ENCODE measurements at places on chromosomes 7 and 10. TPM values are rescaled to one million over a fixed set of nuclear protein-coding genes. Genes with fewer than 3 reads are reported as not detected.

DNA sequence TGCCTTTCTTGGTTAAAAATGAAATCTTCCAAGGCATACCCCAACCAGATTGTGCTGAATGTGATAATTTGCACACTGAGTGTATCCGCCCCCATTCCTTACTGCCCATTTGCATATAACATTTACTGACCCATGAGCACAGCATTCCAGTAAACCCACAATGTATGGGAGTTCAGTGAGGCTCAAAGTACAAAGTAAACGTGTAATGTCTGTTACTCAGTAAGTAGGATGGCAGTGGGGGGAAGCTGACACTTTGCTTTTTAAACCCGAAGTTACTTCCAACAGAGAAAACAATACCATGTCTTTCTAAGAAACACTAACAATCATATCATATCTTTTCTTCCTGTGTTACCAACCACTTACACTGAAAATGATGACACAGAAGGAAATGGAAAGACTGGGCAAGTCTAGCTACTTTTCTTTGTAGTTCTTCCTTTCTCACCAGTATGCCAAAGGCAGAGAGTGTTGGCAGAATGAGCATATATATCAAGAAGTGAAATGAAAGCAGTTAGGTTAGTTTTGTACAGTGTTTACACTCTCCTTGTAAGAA is 27.1 kb upstream of the SOSTDC1 start:
- DNase-seq, result no peak

GRCh38 chr7:27091105-27091504 is 4.7 kb downstream of the HOXA1 start:
- no peak for DNase-seq

- no peak for DNase-seq
These were observed 26.2 kb downstream of the C10orf105 start for GRCh38 chr10:71693377-71693776.

DNA sequence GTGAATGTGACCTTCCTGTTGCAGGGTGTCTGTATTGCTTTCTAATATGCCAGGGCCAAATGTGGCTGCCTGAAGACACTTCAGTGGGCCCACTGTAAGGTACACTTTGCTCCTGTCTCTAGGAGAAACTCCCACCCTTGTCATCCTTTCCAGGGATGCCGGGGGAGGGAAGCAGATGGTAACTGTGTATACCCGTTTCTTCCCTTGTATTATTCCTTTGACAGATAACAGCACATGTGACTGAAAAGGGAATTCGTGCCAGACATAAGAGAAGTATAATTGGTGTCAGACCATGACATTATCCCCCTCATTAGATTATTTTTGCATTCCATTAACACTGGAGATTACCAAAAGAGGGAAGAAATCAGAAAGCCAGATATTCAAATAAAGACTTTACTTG is 317.7 kb downstream of the CAMK1D start:
- DNase-seq, result peak; percentile 67

DNA sequence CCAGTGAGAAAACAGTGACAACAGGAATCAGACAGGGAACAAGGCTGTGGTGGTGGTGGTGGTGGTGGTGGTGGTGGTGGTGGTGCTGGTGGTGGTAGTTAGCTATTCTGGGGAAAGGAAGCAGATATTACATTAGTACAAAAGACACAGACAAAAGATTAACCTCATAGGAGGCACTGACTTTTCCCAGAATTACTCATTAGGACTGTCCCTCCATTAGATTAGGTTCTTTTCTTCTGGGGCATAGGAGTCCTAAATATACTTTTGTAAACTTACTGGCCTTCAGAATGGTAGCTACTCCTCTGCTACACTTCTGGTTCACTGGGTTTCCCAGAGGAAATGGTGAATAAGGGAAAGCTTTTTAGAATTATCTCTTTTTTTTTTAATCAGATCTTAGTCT is 156.6 kb upstream of the SEMA3D start:
- no peak for DNase-seq

TRPV5 gene
- 2.1 TPM for total RNA-seq

DNA2 gene
- total RNA-seq, result 5.9 TPM

HSPA14 gene
- 20.5 TPM for total RNA-seq

RNF133 gene
- 39.1 TPM for total RNA-seq

ARL5B gene
- 18.3 TPM for total RNA-seq

ZSCAN25 gene
- total RNA-seq, result 36.0 TPM

FAM237B gene
- not detected for total RNA-seq
